Calu3 (cell line): ENCODE measurements at places on chromosomes 6 and 20.

- H3K36me3 ChIP-seq = no peaks in the 10 kb centered on the region
- H3K27me3 ChIP-seq = peaks cover 100% of the 10 kb centered on the region
- no peaks in the 10 kb centered on the region for H3K4me1 ChIP-seq
- DNase-seq = no peak
Measured at GRCh38 chr6:33967265-33967767, 163.5 kb upstream of the MLN start.

DNA sequence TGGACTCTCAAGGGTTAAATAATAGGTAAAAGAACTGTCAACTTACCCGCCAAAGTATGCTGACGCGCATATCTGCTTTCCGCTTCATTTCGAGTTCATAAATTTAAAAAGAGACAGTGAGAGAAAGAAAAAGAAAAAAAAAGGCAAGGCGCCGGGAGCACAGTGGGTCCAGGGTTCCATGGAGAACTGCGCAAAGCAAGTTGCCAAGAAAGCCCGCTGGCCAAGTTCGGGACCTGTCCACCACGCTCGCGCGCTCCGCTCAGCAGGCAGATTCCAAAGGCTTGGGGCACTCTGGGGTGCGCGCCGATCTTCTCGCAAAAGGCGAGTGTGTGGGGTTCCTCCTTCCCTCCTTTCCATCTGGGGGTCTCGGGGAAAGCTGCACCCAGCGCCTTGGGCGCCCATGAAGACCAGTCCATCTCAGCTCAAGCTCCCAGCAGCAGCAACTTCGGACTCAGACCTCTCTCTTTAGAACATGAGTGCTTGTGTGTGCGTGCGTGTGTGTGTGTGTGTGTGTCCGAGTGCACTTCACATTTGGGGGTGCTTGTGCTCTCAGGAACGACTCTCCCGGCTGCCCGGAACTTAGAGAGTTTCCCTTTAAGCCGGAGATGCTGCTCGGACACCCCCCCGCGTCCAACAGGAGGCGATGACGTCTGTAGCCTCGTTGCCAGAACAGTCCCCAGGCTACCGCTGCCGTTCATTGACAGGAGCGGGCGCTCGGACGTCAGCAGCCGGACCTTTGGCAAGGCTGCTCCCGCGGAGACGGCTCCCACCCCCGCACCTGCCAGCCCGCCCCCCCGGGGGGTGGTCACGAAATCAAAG lies 180.0 kb downstream of the TBXT start:
- H3K4me3 ChIP-seq = peak overlapping the region; percentile 67
- H3K4me1 ChIP-seq = peaks cover 12% of the 10 kb centered on the region
- DNase-seq = peak; percentile 69

DNA sequence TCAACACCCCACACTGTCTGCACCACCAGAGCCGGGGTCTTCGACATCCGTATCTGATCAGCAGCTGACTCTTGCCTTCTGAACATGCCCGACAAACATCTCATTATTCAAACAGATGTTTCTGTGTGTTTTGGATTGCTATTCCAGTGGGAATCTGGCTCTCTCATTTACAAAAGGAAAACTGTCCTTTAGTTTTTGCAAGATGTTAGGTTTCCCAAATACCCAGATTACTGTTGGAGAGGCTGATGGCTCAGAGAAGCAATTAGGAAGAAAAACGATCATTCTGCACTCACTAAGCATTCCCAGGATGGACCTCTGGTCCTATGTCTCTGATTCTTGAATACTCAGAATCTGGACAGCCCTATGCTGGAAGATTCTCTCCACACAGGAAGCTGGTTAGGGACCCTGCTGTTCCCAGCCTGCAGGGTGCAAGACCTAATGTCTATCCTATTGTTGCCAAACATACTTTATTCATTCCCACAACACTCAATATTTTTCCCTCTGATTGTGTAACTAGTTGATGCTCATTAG lies 532.9 kb downstream of the CDH26 start:
- H3K27me3 ChIP-seq = no peaks in the 10 kb centered on the region
- H3K27ac ChIP-seq = no peak overlapping the region
- H3K36me3 ChIP-seq = no peaks in the 10 kb centered on the region
- H3K4me1 ChIP-seq = no peaks in the 10 kb centered on the region
- no peak for DNase-seq

- H3K36me3 ChIP-seq = no peaks in the 10 kb centered on the region
- H3K27ac ChIP-seq = no peak overlapping the region
- no peak for DNase-seq
- H3K27me3 ChIP-seq = no peaks in the 10 kb centered on the region
- no peaks in the 10 kb centered on the region for H3K4me1 ChIP-seq
Measured at GRCh38 chr20:19778404-19778803, 20.3 kb downstream of the RIN2 start.

DNA sequence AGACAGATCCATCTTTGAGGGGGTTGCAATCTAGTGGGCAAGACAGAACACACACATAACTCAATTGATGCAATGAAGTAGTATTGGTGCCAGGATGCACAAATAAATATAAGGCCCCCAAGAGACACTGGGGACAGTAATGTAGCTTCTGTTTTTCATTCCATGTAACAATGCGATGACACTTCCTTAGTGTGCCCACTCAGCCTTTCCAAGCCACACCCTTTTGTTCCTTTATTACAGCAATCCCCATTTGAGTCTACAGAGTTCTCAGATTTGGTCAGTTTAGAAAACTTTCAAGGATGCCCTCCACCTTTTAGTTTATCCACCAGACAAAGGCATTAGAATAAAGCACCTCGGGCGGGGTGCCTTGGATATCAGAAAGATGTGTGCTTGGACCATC lies 15.5 kb downstream of the TGM3 start:
- peaks cover 14% of the 10 kb centered on the region for H3K27me3 ChIP-seq
- H3K27ac ChIP-seq = no peak overlapping the region
- H3K36me3 ChIP-seq = no peaks in the 10 kb centered on the region
- DNase-seq = no peak

DNA sequence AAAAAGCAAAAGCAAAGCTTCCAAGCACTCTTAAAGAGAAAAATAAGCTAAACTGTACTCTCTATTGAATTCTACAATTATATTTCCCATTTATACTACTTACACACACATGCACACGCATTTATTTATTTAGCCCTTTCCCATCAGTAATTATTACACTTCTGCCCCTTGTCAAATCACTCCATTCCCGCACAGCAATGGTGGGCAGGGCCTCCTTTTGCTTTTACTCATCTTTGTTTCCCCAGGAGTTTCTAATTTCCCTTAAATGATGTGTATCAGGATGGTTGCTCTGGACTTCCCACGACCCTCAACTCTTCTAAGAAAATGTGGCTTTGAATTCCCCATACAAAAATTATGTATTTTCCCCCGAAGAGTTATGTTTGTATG lies 19.9 kb downstream of the PXT1 start:
- no peaks in the 10 kb centered on the region for H3K27me3 ChIP-seq
- no peak for DNase-seq
- H3K36me3 ChIP-seq = peaks cover 13% of the 10 kb centered on the region
- peak overlapping the region; percentile 74 for H3K4me3 ChIP-seq
- peak overlapping the region; percentile 85 for H3K27ac ChIP-seq
